Tibial artery (tissue), 4 donors: ENCODE measurements at places on chromosomes 5 and 9.

GRCh38 chr5:81450940-81451339 is 57.0 kb upstream of the ACOT12 start:
- DNase-seq: no peak

DNA sequence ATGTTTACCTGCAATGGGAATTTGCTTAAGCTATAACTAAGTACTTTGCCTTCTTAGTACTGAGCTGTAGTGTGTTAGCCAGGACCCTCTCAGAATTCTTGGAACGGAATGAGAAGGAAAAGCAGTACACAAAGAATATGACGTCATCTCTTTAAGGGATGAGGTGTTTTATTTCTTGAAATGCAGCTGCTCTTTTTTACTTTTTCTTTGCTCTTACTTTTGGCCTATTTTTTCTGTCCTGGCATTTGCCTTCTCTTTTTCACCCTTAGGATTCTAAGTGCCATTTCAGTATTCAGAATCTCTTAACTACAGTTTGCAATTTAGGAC is 10.1 kb downstream of the KIF2A start:
- no peak for DNase-seq

- DNase-seq: no peak
Measured at GRCh38 chr5:14449052-14449661, 132.4 kb upstream of the OTULINL start.

- no peak for DNase-seq
Measured at GRCh38 chr5:139276426-139276825, 17.1 kb upstream of the MATR3 start.

- DNase-seq: no peak
Measured at GRCh38 chr9:110742741-110743371, 74.3 kb downstream of the MUSK start.

GRCh38 chr9:78132701-78133058 is 101.1 kb upstream of the GNAQ start:
- no peak for DNase-seq

- no peak for DNase-seq
Measured at GRCh38 chr5:19492861-19493260, 495.1 kb downstream of the CDH18 start.
